ENCODE measurements at places on chromosomes 4 and X. TPM values are rescaled to one million over a fixed set of nuclear protein-coding genes. Genes with fewer than 3 reads are reported as not detected.

DNA sequence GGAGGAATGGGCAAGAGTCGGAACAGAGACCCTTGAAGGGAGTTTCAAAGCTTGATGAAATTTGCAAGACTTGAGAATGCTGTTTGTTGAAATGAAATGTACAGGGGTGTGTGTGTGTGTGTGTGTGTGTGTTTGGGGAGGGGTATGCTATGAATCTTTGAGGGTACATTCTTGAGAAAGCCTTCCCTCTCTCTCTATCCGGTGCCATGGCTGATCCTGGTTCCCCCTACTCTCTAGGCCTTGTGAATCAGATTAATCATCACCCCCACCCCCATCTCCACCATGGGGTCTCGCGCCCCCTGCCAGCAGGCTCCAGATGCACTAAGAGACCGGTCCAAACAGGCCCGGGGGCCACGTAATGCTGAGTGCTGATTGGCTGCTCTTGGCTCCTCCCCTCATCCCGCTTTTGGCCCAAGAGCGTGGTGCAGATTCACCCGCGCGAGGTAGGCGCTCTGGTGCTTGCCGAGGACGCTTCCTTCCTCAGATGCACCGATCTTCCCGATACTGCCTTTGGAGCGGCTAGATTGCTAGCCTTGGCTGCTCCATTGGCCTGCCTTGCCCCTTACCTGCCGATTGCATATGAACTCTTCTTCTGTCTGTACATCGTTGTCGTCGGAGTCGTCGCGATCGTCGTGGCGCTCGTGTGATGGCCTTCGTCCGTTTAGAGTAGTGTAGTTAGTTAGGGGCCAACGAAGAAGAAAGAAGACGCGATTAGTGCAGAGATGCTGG, at the start of gene HTR2C:
Gene HTR2C (plus strand): TSS at position 441 of the 729 bp plus-strand sequence. CDS start 142,851 bp downstream, outside the sequence.
- no peak for DNase-seq

DNA sequence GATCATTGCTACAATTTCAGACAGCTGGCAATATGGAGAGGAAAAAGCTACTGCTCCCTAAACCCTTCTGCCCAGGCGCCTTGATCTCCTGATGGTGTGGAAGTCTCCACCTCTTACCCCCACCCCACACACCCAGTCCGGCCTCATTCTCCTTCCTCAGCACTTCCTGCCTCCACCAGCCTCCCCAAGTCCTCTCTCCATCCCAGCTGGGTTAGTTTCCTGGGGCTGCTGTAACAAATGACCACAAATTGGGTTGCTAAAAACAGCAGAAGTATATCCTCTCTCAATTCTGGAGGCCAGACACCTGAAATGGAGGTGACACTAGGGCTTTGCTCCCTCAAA, 1.1 kb upstream of the CCNQ start:
- DNase-seq, result no peak

- no peak for DNase-seq
Observed at GRCh38 chr4:173522951-173523395, 7.1 kb downstream of the HAND2 start.

DNA sequence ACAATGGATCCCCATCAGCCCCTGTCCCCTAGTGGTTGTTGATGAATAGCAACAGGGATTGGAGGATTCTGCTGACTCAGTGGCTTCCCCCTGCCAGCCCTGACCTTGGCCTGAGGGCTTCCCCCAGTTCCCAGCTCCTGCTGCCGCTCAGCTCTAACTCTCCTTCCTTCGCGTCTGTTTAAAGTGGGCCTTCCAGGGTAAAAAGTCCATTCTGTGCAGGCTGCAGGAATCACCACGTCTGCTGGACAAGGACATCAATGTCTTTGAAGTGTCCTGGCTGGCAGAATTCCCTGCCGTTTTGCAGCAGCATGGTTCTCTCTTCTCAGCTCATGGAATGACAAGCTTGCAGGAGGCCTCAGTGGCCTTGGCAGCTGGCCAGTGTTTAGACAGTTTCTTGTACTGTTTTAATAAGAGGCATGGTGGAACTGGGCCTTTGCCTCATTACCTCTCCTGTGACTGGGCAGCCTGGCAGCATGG, 152.5 kb upstream of the STX18 start:
- DNase-seq, result peak; percentile 64

GRCh38 chrX:12975991-12976558, 1.2 kb downstream of the TMSB4X start:
- peak; percentile 43 for DNase-seq

- DNase-seq, result no peak
Observed at GRCh38 chr4:16158504-16158852, 67.8 kb downstream of the TAPT1 start.

GRCh38 chr4:37002625-37003024, 241.9 kb upstream of the NWD2 start:
- DNase-seq, result no peak

DNA sequence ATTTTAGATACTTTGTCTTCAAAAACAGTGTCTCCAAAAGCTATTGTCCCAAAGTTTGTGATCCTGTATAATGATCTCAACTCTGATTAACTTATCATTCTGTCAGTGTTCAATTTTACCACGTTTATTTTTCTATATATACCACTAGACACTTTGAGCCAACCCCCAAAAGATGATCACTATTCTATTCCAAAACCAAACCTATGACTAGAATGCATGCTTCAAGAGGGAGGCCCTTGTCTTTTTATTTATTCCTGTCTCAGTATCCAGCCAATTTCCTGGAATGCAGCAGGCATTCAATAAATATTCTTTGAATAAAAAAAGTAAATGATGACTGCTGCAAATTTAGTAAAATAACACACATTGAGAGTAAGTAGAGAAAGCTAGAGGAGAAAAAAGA, 275.6 kb downstream of the LDB2 start:
- no peak for DNase-seq

GRCh38 chr4:15868111-15868510, 70.4 kb downstream of the FGFBP1 start:
- DNase-seq, result no peak

The KLHL34 gene
- 0.02 TPM for polyA plus RNA-seq

The CXorf49 gene
- polyA plus RNA-seq, result not detected

The SSX2B gene
- polyA plus RNA-seq, result not detected

The PAGE4 gene
- 8.0 TPM for polyA plus RNA-seq
